ENCODE measurements at places on chromosomes 2 and 18.
A peak's percentile ranks its signal among the peaks of the same experiment; 100 is the strongest.

DNA sequence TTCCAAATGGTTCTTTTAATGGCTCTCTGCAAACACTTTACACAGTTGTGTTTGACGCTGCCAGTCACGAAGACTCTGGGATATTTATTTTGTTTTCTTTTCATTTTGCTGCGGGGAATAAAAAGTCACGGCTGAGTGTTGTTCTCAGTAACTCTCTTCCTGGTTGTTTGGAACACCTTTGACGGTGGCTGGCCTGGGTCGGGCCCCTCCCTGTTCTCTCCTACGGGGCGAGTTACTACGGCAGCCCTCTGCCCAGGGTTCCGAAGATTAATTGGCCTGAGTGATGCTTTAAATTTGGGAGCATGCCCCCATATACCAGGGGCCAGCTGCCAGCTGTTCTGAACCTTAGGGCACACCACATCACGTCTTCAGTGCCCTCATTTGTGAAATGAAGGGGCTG is 84.7 kb downstream of the GATA6 start:
- DNase-seq = no peak

GRCh38 chr18:55841314-55841713 is 253.3 kb upstream of the TCF4 start:
- DNase-seq = no peak

DNA sequence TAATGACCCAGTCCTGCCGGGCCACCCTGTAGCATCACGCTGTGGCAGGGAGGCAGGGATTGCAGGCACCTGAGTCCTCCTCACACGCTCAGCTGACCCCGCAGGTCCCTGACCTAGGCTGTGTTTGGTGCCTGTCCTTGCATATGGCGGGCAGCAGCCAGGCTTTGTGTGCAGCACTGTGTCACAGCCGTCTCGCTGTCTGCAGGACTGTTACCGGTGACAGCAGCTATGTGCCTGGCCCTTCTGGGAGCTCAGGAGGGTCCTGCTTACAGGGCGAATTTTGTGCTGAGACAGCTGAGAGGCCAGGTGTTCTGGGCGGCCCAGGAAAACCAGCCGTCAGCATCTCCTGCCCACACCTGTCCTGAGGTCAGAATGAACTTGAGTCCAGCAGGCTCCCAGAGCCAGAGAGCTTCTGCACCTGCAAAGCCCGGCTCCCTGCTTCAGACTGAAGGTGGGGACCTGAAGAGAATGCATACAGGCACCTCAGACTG is 10.4 kb upstream of the ARID5A start:
- no peak for DNase-seq

- DNase-seq = no peak
Measured at GRCh38 chr2:121627525-121628050, 21.7 kb downstream of the CLASP1 start.

DNA sequence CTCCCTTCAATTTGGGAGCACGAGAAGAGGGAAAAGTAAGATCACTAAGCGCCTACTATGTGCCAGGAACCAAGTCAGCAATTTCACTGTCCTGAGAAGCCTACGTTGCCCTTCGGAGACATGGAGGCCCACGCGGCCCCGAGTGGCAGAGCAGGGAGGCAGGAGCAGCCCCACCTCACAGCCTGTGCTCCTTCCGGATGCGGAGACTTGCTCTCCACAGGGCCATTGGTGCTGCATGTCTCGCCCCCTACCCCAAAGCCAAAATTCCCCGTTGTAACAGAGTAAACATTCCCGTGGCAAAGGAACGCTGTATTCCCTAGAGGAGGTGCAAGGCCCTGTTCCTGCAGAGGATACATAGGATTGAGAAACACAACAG is 4.5 kb downstream of the SLC14A2 start:
- DNase-seq = no peak

GRCh38 chr2:74497777-74498499 is 1.5 kb downstream of the LBX2 start:
- DNase-seq = no peak

GRCh38 chr2:1483551-1483950 is 70.3 kb downstream of the TPO start:
- no peak for DNase-seq

DNA sequence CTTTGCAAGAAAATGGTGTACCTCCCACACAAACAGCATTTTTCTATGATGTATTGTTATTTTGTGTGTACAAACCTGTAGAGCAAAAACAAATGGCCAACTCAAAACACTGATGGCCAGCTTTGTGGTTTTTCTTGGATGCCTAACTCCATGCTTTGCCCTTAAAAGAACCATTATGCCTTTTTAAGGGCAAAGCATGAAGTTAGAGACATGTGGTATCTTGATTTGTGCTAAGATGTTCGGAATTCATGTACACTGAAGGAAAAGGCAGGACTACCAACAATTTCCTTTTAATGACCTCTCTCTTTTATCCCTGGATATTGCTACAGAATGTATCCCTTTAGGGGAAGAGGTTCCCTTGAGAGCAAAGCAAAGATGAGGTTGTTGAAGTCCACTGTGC is 273.6 kb downstream of the SCG2 start:
- DNase-seq = no peak

GRCh38 chr2:189178054-189178453 is 1.5 kb downstream of the COL5A2 start:
- DNase-seq = no peak

DNA sequence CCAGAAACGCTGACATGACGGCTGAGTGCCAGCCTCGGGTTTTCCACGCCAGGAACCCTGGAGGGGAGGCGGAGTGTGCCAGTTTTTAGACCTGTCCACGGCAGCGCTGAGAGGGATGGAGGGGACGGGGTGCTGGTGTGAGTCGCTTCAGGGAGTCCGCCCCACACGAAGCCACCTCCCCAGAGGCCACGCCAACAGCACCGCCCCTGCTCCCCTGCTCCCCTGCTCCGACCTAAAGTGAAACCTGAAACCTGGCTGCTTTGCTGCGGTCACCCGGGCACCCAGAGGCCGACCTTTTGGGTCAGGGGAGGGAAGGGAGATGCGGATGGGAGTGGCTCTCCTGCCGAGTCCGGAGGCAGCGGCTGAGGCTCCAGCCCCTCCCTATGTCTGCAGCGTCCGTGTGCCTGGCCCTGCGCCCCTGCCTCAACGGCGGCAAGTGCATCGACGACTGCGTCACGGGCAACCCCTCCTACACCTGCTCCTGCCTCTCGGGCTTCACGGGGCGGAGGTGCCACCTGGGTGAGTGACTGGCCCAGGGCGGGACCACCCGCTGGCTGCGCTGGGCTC is 38.1 kb downstream of the SNED1 start:
- peak; percentile 82 for DNase-seq

DNA sequence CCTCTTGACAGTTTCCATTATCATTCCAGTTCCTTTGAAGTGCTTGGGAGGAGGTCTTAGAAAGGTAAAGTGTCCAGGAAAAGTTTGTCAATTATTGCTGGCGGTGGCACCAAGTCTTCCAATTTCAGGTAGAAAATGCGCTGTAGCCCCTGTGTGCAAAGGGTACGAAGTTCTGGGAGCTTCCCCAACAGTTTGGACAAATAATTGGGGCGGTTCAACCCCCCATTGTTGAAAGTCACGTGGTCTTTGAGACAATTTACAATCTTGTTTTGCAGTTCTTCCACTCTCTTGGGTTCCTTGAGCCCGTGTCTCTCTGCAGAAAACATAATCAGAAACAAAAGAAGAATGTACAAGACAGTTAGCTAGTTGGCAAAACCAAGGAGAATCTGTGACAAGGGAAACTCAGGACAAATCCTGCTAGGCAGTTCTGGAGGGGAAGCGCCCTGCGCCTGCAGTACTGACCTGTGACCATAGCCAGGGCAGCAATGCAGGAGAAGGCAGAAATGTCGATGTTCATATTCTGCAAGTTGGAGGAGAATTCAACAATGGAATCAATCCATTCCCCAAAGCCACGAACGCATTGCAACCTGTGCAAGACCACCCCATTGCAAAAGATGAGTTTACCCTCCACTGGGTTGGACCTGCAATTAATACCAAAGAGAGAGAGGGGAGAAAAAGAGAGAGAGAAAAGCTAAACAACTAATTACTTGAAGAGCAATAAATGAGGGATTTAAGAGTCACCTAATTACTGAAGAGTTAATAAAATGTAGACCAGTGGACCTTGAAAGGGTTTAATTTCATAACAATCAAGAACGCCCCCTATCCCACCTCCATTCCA is 6.6 kb downstream of the NR4A2 start:
- DNase-seq = no peak

- no peak for DNase-seq
Measured at GRCh38 chr2:83109284-83109683, 1349.8 kb downstream of the SUCLG1 start.

- DNase-seq = no peak
Measured at GRCh38 chr2:34104601-34105000, 505.5 kb upstream of the FAM98A start.

GRCh38 chr2:51846796-51847195 is 814.9 kb upstream of the NRXN1 start:
- no peak for DNase-seq

GRCh38 chr2:44912660-44913059 is 28.8 kb upstream of the SIX3 start:
- DNase-seq = no peak

GRCh38 chr2:230824406-230824978 is 40.2 kb upstream of the ITM2C start:
- peak; percentile 94 for DNase-seq

DNA sequence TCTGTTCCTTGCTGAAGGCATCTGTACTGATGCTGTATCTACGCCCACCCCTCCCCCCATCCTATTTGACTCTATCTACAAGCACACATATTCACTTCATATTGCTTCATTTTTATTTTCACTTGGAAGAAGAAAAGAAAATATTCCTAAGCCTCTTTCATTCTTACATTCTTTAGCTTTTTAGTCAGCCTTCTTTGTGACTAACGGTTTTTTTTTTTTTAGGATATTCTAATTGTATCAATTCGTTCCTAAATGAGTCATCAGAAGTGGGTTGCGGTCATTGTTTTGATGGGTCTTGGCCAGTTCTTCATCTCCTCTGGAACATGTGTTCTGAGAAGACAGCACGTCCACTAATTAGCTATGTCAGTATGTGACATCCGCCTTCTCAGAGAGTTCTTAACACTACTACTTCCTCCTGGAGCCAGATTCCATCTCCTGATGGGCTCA is 88.7 kb downstream of the MYO1B start:
- DNase-seq = no peak

- no peak for DNase-seq
Measured at GRCh38 chr2:171910494-171910893, 11.8 kb upstream of the HAT1 start.

- no peak for DNase-seq
Measured at GRCh38 chr2:143926736-143927135, 593.2 kb downstream of the ZEB2 start.

DNA sequence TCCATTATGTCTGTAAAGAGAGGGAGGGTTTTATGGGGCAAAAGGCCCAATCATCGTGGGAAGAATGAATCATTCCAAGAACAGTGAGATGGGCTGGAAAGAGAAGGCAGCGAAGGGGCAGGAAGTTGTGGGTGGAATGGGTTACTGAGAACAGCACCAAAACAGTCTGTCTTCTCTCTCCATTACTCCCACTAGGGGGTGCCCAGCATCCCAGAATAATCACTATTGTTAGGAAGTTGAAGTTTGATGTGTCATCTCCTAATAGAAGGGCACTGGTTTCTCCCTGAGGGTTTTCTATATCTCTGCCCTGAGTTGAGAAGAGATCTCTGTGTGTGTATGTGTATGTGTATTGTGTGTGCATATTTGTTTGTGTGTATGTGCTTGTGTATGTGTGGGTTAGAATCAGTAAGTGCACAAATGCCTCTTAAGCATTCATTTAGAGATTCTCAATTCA is 76.6 kb upstream of the MAP4K3 start:
- peak; percentile 66 for DNase-seq

DNA sequence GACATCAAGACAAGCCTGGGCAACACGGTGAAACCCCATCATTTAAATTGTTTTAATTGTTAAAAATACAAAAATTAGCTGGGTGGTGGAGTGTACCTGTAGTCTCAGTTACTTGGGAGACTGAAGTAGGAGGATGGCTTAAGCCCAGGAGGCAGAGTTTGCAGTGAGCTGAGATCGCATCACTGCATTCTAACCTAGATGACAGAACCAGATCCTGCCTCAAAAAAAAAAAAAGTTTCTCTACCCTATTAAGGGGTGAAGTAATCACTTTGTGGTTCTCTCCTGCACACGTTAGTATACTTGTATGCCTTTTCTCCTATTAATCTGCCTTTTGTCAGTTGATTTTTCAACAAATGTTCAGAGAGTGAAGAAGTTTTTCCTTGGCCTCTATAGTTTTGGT is 18.1 kb upstream of the PUM2 start:
- DNase-seq = no peak

GRCh38 chr2:100238471-100238870 is 83.8 kb downstream of the LONRF2 start:
- no peak for DNase-seq

- DNase-seq = no peak
Measured at GRCh38 chr2:102268510-102269199, 42.7 kb upstream of the IL1RL1 start.

- no peak for DNase-seq
Measured at GRCh38 chr2:221215487-221215886, 356.6 kb downstream of the EPHA4 start.

DNA sequence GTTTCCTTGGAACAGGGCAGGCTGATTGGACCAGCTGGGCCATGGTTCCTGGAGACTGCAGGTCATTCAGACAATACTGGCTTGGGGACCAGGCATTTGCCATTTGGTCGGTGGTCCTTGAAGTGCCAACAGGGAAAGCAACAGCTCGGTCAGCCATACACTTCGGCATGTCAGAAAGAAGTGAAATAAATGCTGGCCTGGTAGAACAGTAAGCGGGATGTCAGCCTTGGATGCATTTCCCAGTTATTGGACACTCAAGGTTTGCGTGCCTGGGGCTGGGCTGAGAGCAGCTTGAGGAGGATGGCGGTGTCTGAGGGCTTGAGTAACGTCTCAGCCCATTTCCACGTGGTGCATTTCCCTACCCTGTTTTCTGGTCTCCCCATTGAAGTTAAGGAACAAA is 75.4 kb downstream of the NCK2 start:
- no peak for DNase-seq

DNA sequence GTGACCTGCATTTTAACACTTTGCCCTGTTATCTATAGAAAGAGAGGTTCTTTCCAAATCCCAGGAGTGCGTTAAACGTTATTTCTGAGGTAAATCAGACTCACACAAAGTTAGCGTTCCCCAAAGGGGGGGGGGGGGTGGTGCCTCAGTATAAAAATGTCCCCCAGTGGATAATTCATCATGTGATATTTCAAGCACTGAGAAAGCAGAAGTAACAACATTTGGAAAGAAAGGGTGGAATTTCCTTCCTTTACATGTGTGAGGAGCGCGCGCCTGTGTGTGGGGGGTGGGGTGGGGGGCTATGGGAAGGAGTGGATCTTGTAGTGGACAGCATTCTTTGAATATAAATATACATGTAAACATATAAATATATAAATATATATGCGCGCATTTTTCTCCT is 630.9 kb downstream of the NYAP2 start:
- DNase-seq = no peak

- DNase-seq = no peak
Measured at GRCh38 chr2:233693963-233694362, 1.3 kb downstream of the UGT1A6 start.

GRCh38 chr2:164642268-164642667 is 21.0 kb upstream of the GRB14 start:
- DNase-seq = no peak

DNA sequence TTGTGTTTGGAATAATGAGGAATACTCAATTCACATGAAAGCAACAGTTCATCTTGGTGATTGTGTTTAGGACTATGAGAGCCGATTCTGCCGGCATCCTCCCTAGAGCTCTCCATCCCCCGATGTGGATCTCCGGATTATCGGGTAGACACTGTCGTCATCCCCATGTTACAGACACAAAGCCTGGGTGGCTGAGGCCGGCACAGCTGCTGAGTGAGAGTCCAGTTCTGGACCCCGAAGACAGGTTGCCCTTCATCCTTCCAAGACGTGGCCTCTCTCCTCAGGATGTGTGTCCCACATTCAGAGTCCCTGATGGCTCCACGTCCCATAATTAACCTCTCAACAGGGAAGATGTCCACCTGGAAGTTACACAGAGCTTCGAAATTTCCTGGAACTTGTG is 129.3 kb downstream of the HDAC4 start:
- DNase-seq = no peak

All from Karpas-422 (cell line).